IMR-90 (cell line): ENCODE measurements at places on chromosomes 1 and 21. TPM values are rescaled to one million over a fixed set of nuclear protein-coding genes. Genes with fewer than 3 reads are reported as not detected.
A peak's percentile ranks its signal among the peaks of the same experiment; 100 is the strongest.

The RAB3B gene
- 31.4 and 33.6 TPM in 2 replicates for polyA plus RNA-seq

DNA sequence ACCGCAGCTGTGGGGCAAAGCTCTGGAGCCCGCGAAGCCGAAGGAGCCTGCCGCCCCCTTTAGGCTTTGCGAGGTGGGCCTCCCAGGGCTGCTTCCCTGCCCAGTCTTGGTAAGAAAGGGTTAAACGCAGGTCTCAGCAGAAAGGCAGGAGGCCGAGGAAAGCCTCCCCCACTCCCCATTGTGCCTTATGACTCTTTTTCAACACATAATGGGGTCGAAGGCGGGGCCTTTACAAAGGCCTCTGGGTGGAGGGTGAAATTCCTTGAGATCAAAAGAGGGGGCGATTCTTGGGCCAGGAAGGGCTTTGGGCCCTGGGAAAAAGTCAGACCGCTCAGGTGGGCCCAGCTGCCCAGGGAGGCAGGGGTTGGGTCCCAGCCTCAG is 880 bp downstream of the ALPL start:
- H3K4me1 ChIP-seq = peaks cover 12% of the 10 kb centered on the region
- no peak overlapping the region for H3K27ac ChIP-seq

DNA sequence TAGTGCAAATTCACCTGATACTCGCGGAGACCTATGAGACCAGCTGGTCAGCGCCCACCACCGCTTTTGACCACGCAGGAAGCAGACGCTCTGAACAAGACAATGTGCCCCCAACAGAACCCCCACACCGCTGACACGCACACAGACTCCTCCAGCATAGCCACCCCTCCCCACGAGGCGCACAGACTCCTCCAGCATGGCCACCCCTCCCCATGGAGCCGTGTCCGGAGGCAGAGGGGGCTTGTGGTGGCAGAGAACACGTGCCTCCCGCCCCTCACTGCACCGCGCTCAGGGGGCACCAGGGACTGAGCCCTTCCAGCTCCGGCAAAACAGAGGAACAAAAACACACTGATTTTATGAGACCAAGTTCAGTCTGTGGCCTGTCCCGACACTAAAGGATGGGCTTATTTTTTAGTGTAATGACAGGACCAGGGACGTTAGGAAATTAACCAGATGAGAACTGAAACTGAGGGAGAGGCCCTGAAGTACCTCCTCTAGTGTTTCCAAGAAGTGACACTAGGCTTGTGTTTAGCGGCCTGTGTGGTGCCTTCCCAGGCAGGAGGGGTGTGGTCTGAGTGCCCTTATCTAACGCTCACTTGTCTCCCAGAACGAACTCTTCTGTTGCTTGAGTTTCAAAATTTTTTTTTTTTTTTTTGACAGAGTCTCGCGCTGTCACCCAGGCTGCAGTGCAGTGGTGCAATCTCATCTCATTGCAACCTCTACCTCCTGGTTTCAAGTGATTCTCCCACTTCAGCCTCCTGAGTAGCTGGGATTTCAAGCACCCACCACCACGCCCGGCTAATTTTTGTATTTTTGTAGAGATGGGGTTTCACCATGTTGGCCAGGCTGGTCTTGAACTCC is 10.0 kb upstream of the AGPAT3 start:
- H3K4me1 ChIP-seq = peaks cover 3% of the 10 kb centered on the region
- H3K27ac ChIP-seq = no peak overlapping the region
- H3K36me3 ChIP-seq = no peaks in the 10 kb centered on the region
- peaks cover 17% of the 10 kb centered on the region for H3K27me3 ChIP-seq

DNA sequence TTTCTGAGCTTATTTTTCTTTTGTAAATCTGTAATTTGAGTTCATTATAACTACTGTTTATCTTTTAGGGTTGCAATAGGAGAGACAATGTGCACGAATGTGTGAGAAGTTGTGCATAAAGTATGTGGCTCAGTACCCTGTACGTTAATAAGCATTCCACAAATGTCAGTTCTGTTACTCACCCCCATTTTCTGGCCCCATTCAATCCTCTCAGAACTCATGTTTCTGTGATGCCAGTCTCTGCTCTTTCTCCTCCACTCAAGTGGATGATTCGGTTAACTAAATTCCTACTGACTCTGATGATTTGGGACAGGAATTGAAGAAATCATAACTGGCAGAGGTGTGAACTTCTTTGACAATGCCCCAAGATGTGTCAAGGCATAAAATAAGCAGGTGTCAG is 10.2 kb upstream of the DMRTB1 start:
- H3K4me1 ChIP-seq = peaks cover 7% of the 10 kb centered on the region
- DNase-seq = peak; percentile 88
- H3K27me3 ChIP-seq = no peaks in the 10 kb centered on the region; the same call in 1 of the 2 replicates
- H3K4me3 ChIP-seq = no peak overlapping the region
- H3K36me3 ChIP-seq = no peaks in the 10 kb centered on the region
- peak overlapping the region; percentile 55 for H3K27ac ChIP-seq

DNA sequence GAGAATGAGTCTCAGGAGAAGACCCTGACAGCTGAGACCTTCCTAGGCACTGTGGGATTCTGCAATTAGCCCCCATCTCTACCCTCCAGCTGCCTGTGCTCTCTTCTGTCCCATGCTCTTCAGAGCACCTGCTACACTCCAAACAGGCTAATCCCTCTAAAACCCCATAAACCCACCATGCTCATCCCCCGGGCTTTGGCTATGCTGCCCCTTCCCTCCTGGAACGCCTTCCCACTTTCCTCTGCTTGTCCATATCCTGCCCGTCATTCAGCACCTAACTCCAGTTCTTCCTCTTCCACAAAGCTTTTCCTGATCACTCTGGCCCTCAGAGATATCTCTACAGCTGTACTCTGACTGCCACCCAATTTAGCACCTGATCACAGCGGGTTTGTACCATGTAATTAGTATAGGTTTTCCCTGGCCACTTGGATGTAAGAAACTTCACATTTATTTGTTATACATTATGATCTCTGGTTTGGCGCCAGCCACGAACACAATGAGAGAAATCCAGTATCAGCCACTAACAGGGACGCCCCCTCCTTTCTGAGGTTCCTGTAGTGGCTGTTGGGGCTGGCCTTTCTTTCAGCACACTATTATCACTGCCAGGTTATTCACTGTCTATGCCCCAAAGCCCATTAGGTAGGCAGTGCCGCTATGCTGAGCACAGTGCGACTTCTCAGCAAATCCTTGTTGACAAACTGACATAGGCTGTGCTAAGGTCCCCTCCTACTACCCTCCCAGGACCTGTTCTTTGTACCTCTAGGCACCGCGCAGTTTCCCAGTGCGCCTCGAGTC is 45.1 kb downstream of the CDC7 start:
- H3K27me3 ChIP-seq = peaks cover 31% of the 10 kb centered on the region
- no peak overlapping the region for H3K4me3 ChIP-seq
- H3K36me3 ChIP-seq = no peaks in the 10 kb centered on the region
- H3K4me1 ChIP-seq = no peaks in the 10 kb centered on the region
- no peak overlapping the region for H3K27ac ChIP-seq
- no peak for DNase-seq
